NCI-H1092 (cell line): ENCODE measurements at places on chromosomes 12 and 14.

- DNase-seq = no peak
Measured at GRCh38 chr12:122030424-122031035, 8.8 kb downstream of the BCL7A start.

DNA sequence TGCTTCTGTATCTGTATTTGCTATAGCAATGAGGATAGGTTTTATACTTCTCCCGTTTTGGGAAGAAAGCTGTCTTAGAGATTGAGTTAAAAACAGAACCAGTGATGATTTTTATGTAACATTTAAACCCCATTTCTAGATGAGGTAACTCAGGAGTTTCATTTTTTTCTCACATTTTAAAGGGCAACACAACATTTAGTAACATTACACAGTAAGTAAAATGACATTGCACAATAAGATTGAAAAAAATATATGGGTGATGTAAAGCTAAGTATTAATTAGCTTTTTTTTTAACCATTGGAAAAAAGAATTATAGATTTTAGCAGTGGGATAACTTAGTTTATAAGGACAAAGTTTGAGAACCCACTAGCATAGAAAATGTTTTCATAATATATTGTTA, 25.2 kb upstream of the SCFD1 start:
- DNase-seq = no peak

DNA sequence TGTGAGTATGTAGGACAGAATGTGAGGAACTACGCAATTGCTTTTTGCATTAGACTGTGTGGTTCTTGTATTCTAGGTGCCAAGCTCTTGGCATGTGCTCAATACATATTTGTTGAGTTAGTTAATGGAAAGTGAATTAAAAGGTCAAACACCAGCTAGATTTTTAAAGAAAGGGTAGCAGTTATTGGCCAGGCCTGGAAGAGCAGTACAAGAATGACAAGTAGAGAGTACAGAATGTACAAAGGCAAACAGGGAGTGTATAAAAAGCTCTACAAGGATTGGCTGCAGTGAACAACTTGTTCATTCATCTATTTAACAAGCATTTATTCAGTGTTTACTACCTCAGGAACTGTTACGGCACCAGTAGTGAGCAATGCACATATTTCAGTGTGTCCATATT, 854.0 kb upstream of the SEL1L start:
- DNase-seq = no peak

DNA sequence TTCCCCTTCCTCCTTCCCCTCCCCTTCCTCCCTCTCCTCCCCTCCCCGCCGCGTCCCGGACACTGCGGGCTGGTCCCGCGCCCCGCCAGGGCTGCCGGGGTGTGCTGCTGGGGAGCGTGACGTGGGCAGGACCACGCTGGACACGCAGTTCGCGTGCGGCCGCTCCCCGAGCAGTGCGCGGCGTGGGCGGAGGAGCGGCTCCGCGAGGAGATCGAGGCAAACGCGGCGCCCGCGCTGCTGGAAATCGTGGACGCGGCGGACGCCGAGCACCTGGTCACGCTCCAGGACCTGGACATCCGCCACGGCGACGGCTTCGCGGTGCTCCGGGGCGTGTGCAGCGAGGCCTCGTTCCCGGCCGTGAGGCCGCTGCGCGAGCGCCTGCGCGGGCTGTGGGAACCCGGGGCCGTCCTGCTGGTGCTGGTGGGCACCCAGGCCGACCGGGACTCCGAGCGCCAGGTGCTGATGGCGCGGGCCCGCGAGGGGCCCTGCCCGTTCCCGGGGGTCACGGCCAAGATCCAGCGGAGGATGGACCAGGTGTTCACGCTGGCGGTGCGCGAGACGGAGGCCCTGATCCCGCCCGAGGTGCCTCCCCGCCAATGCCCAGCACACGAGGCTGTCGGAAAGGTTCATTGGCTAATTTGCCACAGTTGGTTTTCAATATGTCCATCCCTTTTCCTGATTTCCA, 84.3 kb downstream of the TNFAIP2 start:
- no peak for DNase-seq

GRCh38 chr12:91744597-91744996, 401.0 kb downstream of the BTG1 start:
- no peak for DNase-seq

GRCh38 chr14:73634011-73634833, 10.6 kb upstream of the DNAL1 start:
- DNase-seq = peak; percentile 35

DNA sequence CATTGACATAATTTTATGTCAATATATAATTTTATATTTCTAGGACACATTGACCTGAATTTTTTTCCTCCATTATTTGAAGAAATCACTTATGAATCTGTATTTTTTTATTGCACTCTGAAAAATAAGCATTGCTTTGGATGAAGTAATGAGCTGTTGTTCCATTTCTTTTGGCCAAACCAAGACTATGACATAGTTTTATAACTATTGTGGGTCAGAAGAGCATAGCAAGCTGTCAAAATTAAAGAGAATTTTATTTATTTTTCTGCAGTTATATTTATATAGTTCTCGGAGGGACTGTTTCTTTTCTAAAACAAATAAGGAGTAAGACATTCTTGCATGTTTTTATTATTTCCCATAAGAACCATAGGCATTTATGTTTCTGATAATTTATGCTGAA, 8.5 kb downstream of the C12orf75 start:
- no peak for DNase-seq

GRCh38 chr14:101359221-101360053, 201.9 kb upstream of the DIO3 start:
- DNase-seq = no peak

DNA sequence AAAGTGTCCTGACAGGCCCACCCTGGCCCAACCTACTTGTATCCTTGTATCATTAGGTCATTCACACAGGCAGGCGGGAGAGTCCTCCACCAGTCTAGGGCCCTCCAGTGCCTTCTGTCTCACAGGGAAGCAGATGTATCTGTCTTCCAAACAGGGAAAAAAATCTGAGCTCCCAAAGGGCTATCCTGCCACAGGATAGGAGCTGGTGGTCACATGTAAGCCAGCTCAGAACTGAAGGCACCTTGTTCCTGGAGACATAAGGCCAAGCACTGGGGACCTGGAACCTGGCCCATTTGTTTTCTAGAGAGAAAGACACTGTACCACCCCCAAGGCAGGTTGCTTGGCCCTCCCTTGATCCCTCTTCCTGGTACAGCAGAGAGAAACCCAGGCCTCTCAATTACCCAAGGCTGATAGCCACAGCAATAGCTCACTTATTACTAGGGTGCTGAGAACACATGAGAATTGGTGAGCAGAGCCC, 19.4 kb upstream of the PLEKHH1 start:
- no peak for DNase-seq

DNA sequence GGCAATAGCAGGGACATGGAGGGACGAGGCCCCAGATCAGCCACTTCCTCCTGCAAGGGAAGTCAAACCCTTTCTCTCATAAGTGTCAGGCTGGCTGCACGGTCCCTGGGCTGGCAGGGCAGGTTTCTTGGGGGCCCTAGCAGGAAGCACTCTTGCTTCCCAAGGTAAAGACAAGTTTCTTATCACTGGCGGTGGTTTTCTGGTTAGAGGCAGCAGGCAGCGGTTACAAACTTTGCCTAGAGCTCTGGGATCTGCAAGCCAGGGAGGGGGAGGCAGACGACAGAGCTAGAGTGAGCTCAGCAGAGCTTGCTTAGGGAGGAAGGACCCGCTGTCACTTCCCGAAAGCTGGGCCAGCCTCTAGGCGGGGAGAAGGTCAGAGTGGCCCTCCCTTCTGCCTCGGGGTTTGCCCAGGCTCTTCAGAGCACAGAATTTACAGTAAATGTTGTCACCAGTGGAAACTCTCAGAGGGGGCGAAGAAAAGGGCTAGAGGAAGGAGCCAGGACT, 20.4 kb downstream of the BATF start:
- DNase-seq = no peak

- no peak for DNase-seq
Measured at GRCh38 chr12:25101092-25101445, 93.9 kb downstream of the DNAI7 start.

- DNase-seq = no peak
Measured at GRCh38 chr14:68986926-68987652, 8.0 kb upstream of the ACTN1 start.

DNA sequence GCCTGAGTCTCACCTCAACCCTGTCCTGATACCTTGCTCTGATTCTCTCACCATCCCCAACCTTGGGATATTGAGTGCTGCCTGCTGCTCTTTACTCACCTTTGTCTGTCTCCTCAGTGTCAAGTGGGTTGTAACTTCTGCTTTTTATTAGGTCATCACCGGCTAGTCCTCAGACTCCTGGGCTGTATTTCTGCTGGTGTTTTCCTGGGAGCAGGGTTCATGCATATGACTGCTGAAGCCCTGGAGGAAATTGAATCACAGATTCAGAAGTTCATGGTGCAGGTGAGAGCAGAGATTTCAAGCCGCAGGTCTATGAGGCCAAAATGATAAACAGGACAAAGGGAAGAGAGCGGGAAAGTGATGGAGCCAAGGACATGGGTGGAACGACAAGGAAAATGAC, 498 bp downstream of the SLC39A2 start:
- DNase-seq = no peak

- DNase-seq = no peak
Measured at GRCh38 chr12:105386431-105386830, 55.9 kb downstream of the C12orf75 start.

- DNase-seq = peak; percentile 4
Measured at GRCh38 chr14:38078393-38078792, 129.3 kb upstream of the SSTR1 start.

DNA sequence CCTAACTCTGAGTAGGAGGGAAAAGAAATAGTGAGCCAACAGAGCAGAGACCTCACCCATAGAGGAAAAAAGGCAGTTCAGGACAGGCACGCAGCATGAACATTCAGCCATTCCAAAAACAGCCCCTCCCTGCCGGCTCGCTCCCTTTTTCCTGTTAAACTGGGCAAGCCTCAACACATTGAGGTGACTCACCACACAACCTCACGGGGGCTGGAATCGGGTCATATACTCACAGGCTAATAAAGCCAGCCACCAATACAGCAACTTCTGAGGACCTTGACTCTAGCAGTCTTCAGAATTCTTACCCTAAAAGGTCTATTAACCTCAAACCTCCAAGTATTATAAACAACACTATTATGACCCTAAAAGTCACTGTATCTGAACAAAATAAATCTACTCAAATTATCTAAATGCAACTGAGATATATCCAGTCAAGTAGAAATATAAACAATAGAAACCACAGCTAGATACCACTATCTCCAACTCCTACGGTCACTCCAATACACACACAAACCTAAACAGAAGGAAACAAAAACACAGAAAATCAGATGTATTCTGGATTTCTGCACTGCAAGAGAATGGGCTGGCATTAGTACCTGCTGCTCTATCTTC, 6.3 kb downstream of the YBX3 start:
- no peak for DNase-seq

DNA sequence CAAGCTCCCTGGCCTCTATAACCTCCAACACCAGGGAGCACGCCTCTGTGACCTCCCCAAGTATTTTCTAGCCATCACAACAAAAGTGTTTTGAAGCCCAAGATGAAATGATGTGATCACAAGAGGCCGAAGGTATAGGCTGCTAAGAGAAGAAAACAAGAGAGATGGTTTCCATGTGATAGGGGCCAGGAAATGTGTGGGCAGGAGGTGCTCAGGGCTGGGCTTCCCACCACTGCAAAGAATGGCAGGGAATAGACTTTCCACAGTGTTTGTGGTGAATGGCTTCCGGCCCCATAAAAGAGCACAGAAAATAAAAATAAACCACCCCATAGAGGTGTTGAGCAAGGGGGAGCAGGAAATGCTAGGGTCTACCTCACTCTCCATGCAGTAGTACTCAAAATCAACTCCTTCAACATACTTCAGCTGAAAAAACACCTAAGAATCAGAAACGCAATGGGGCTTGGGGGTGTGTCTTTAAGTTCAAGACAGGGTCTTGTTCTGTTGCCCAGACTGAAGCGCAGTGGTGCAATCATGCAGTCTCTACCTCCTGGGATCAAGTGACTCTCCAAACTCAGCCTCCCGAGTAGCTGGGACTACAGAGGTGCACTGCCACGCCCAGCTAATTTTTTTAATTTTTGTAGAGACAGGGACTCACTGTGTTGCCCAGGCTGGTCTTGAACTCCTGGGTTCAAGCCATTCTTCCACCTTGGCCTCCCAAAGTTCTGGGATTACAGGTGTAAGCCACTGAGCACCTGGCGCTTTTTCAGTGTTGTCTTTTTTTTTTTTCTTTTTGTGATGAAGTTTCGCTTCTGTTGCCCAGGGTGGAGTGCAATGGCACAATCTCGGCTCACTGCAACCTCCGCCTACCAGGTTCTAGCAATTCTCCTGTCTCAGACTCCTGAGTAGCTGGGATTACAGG, 27.1 kb downstream of the DAD1 start:
- no peak for DNase-seq

DNA sequence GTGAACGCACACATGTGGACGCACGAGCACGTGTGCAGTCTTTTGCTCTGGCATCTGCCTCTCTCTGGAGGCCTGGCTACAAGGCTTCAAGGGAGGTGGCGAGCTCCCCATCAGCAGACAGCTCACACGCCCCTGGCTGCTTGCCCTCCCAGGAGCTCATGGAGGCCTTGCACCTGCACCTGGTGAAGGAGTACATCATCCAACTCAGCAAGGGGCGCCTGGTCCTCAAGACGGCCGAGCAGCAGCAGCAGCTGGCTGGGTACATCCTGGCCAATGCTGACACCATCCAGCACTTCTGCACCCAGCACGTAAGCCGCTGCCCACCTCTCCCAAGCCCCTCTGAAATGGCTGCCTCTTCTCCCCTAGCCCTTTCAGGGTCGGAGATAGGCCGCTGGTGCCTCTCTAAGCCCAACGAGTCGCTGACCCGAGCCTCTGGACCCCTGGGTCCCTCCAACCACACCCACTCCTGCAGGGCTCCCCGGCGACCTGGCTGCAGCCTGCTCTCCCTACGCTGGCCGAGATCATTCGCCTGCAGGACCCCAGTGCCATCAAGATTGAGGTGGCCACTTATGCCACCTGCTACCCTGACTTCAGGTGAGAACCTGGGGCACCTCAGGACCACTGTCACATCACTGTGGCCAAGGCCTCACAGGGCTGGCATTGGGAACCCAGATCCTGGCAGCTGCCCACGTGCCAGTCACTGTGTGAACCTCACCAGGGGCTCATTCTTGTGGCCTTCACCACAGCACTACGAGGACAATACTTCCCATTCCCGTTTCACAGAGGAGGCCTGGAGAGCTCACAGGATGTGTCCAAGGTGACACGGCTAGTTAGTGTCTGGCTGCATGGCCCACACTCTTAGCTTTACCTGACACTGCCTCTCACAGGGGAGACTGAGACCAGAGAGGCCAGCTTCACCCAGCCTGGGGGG, 10.2 kb downstream of the TNFAIP2 start:
- no peak for DNase-seq

GRCh38 chr14:66291756-66292155, 194.4 kb upstream of the CCDC196 start:
- no peak for DNase-seq

DNA sequence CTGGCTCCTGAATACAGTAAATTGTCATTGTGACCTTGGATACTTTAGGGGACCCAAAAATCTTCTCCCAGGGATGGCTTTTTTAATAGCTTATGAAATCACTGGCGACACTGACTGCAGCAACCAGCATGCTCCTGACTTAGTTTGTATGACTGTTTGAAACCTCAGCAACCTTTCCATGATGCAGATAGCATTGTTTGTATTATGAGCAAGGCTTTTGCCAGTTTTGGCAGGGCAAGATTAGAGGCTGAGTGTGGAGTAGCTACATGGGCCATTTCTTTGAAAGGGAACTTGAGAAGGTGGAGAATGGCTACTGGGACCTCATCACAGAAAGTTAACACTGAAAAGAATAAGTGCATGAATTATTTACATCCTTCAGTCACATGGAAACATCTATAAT, 50.9 kb downstream of the SLC4A8 start:
- no peak for DNase-seq

- DNase-seq = no peak
Measured at GRCh38 chr12:21416511-21417121, 20.8 kb upstream of the PYROXD1 start.
